ENCODE measurements at places on chromosomes 6 and 20.

DNA sequence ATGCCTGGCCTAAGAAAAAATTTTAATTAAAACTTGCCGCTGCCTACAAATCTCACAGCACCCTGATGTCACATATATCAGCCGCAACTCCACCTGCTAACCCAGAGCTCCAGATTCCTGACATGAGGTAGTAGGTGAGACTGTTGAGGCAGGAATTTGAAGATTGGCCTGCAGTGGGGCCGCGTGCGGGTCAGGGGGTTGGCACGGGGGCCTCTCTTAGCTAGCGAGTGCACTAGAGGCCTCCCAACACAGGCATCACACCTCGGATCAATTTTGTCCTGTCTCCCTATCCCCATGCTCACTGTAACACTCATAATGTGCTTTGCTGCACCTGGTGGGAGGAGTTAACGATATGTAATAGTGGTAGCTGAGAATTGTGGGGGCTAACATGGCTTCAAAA, 349.8 kb downstream of the CDC5L start:
- DNase-seq: no peak

DNA sequence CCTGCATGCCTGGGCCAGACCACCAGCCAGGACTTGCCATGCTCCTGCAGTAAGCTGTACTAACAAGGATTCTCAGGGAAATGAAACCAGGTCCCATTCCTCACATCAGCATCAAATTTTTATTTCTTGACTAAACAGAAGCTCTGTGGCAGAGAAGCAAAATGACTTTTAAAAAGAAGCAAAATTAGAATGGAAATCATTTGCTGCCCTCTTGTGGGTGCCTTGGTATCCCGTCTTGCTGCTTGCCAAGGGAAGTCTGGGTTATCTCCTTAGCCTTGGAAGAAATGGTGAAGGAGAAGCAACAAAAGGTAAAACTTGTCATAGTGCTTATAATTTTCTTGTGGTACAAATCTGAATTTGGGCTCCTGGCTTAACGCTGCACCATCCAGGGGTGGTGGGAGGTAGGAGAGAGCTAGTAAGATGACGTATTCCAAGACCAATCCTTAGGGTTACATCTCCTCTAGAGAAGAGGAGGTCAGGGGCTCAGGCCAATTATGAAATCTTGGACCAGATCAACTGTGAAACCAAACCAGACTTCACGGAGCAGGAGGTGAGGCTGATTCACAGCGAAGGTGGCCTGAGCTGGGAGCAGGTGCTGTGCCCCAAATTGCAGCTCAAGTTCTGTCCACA, 107.5 kb downstream of the FAXC start:
- peak; percentile 33 for DNase-seq

GRCh38 chr6:139644821-139645220, 270.4 kb upstream of the CITED2 start:
- DNase-seq: peak; percentile 29

DNA sequence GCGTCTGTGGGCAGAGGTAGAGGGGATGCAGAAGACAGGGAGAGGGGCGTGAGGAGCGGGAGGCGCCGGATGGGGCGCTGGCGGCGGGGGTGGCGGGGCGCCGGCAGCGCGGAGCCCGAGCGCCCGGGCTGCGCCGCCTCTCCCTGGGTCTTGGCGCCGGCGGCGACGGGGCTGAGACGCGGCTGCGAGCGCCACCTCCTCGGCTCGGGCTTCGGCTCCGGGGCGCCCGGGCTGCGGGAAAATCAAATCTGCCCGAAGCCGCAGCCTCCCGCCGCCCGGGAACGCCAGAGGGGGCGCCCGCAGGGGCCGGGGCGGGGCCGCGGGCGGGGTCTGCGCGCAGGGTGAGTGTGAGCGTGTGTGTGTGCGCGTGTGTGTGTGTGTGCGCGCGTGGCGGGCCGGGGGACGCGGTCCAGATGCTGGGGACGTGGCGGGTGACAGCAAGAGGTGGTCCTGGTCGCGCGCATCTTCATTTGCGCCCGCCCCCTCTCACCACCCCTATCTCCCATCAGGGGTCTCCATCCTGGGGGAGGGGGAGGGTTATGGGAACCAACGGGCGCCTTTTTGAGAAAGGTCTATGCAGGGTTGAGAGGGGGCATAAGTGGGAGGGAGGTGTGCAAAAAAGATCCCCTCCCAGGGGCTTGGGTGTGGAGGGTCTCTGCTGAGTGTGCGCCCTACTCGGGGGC, 646 bp upstream of the CPNE5 start:
- DNase-seq: no peak

DNA sequence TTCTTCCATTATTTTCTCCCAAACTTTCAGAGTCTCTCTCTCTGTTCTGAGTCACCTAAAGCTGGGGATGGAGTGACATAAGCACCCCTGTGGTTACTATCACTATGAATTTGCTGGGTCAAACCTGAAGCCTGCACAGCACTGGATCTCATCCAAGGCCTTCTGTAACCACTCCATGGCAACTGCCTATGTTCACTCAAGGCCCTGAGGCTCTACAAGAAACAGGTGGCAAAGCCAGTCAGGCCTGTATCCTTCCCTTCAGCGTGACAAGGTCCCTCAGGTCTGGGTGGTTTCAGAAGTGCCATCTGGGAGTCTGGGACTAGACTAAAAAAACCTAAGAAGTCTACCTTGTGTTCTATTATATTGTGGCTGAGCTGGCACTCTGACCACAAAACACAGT, 1278.8 kb upstream of the EYS start:
- no peak for DNase-seq

- peak; percentile 92 for DNase-seq
Measured at GRCh38 chr6:142013287-142013686, 119.4 kb upstream of the GJE1 start.

DNA sequence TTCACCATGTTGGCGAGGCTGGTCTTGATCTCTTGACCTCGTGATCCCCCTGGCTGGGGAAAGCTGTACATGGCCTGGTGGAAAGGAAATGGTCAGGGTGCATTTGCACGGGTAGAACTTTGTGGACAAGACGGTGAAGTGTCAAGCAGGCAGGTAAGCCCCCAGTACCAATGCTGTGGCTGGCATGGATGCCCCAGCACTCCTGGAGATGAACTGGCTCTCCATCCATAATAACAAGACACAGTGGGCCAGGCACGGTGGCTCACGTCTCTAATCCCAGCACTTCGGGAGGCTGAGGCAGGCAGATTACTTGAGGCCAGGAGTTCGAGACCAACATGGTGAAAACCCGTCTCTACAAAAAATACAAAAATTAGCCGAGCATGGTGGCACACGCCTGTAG, 37.3 kb upstream of the TMEM181 start:
- no peak for DNase-seq

GRCh38 chr6:170156448-170157375, 134.2 kb downstream of the DLL1 start:
- no peak for DNase-seq

- DNase-seq: no peak
Measured at GRCh38 chr20:9531581-9531980, 17.2 kb downstream of the LAMP5 start.

GRCh38 chr6:26432627-26433201, 7.6 kb upstream of the BTN3A3 start:
- DNase-seq: peak; percentile 71

GRCh38 chr6:144883915-144884314, 598.8 kb downstream of the UTRN start:
- DNase-seq: no peak
